Activated gamma-delta T cell treated with anti-CD3 and anti-CD28 coated beads, Interleukin-2, amount 50 U/mL, for 16 hours (primary cell): ENCODE measurements at places on chromosomes 11 and 22.
A peak's percentile ranks its signal among the peaks of the same experiment; 100 is the strongest.

DNA sequence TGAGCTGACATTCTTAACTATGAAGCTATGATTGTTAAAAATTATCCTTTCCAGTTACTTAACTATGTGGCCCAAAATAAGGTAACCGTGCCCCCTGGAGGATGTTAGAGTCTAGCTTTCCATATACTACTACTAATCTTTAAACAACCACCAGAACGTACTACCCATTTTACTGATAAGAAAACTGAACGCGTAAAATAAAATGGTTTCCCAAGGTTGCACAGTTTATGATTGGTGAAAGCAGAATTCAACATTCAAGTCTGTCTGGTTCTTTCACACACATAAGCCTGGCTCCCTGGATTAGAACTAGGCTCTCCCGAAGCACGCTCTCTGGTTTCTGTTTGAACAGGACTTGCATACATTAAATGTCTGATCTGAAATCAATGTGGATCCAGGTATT, 437.8 kb upstream of the CCDC90B start:
- no peak for DNase-seq

GRCh38 chr11:67098799-67099429, 20.1 kb upstream of the KDM2A start:
- DNase-seq = no peak

DNA sequence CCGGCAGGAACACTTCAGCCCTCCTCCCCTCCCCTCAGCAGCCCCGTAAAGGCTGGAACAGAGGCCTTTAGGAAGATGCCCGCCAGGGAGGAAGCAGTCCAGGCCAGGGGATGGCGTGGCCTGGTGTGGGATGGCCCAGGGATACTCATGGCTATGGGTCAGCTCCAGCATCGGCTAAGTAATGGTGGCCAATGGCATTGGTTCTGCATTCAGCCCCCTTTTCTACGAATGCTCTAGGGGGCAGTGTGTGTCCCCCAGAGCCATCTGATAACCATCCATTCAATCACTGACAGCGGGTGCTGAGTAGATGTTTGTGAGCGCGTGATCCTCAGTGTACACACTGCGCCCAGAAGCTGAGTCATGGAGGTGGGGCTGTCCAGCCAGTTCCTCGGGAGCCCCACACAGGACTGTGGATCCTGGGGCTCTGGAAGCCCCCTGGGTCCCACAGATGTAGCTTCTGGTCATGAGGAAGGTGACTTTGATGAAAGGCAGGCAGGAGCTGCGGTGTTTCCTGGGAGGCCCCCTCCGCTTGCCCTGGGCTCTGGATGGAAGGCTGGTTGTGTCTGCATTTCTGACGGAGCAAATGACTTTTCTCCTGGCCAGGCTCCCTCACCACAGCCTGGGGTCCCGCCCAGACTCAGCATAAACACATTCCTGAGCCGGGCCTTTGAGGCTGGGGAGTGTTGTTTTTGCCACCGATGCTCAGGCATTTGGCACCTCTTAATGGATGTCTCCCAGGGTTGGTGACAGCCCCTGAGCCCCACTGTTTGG, 46.5 kb downstream of the FBLN1 start:
- no peak for DNase-seq

DNA sequence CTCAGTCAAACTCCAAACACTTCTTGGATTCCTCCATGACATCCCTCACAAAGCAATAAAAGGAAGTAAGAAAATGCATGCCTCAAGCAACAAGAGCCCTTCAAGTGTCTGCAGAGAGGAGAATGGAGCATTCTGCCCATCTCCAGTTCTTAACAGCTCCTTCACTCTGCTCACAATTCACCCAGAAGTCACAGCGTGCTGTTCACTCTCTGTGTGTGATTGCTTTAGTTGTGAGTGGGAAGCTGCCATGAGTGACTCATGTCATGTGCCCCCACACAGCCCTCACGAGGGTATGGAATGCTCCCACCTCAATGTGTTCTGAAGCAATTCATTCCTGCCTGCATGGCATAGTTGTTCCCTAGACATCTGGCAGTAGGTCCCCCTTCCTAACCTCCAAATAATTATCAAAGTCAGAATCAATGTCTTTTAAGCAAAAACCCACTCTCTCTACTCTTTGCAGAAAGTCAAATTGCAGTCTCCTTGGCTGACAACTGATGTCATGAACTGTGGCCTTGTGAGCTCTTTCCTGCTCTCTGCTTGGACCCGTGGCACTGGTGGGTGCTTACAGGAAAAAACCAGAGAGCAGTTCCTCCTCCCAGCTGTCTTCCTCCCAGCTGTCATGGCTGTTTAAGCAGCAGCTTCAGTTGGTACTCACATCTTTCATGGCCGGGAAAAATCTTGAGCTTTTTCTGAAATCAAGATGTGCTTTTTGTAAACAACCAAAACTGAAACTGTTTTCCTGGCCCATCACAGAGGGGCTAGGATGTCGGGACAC, 112.1 kb upstream of the SPON1 start:
- no peak for DNase-seq

DNA sequence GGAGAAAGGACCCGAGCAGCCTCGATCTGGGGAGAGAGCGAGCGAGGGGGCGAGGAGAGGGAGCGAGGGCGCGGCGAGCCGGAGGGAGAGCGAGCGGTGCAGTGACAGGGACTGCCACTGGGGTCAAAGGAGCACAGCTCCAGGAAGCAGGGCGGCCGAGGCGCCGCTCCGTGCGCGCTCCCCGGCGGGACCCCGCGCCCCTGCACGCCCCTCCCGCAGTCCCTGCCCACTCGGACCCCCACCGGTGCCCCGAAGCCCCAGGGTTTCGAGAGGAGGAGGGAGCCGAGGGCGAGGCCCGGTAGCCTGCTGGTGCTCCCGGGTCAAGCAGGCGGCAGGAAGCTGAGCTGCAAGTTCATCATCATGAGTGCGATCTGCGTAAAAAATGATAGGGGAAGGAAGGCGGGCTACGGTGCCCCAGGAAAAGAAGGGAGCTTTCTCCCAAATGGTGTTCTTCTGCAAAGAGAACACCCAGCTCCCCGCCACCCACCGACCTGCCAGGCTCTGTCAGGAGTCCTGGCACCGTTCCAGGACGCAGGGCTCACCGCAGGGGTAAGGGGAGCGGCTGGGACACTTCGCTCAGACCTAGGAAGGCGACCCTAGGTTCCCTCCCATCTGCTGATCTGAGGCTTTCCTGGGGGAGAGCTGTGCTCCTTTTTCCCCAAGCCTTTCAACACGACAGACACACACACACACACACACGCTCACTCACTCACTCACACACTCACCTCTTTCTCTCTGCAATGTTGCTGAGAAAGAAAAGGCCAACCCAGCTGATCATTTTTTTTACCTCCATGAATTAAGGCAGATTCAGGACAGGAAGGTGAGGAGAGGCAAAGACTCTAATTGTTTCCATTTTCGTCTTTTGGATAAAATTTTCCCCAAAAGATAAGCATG, at the start of gene MPPED2:
TSS of gene MPPED2 (minus strand) at position 103 of the 894 bp plus-strand sequence. CDS start 5,980 bp downstream, outside the sequence.
- DNase-seq = no peak

DNA sequence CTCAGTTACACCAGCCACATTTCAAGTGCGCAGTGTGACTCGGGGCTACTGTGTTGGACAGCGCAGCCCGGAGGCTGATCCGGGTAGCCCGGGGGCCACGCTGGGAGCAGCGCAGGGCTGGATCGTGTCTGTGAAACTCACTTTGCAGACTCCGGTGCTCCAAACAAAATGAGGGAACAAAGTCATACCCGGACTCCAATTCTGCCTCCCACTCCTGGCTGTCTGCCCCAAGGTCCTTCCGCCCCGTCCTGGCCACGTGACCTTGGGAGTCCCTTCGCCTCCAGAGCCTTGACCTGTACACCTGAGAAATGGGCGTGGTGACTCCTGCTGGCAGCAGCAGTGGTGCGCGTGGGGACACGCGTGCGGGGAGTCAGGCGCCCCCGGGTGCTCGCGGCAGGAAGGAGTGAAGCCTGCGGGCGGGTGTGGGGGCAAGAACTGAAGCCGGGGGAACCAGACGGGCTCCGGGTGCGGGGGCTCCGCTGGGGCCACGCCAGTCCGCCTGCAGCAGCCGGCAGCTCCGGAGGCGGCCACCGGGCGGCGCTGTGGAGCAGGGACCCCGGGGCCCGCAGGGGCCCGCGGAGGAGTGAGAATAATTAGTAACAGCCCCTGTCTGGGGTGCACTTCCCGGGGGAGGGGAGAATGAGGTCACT, 42.4 kb downstream of the KCNJ4 start:
- DNase-seq = no peak

- no peak for DNase-seq
These were observed 611.9 kb downstream of the TBC1D22A start for GRCh38 chr22:47374273-47374771.

GRCh38 chr11:7714786-7715185, 8.5 kb upstream of the OVCH2 start:
- DNase-seq = no peak

DNA sequence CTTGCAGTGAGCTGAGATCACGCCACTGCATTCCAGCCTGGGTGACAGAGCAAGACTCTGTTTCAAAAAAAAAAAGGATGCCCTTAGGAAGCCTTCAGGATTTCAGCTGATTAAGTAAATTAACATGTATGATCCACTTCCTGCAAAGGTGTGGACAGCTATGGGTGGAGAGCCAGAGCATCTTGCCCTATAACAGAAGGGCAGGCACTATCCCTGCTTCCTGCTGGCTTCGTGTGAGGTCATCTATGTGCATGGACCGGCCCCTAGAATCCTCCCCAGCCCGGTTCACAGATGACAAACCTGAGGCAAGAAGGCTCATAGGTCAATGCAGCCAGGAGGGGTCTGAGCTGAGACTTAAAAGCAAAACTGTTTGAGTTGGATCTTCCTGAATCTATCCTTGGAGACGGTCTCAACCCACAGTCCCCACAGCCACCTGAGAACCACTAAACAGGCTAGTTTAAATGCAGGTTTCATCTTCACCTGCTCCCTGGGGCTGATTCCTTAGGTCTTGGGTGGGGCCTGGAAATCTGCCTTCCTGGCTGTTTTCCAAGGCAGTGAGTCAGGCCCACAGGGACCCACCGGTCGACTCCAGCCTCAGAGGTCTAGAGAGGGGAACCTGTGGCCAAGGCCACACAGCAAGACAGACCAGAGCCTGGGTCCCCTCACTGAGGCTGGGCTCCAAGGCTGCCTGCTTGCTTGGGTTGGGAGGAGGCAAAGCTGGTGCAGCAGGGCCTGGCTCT, 55.2 kb upstream of the MPEG1 start:
- DNase-seq = no peak

GRCh38 chr11:103202048-103202651, 92.9 kb downstream of the DYNC2H1 start:
- DNase-seq = no peak

GRCh38 chr11:74739546-74740270, 8.5 kb upstream of the CHRDL2 start:
- peak; percentile 26 for DNase-seq

DNA sequence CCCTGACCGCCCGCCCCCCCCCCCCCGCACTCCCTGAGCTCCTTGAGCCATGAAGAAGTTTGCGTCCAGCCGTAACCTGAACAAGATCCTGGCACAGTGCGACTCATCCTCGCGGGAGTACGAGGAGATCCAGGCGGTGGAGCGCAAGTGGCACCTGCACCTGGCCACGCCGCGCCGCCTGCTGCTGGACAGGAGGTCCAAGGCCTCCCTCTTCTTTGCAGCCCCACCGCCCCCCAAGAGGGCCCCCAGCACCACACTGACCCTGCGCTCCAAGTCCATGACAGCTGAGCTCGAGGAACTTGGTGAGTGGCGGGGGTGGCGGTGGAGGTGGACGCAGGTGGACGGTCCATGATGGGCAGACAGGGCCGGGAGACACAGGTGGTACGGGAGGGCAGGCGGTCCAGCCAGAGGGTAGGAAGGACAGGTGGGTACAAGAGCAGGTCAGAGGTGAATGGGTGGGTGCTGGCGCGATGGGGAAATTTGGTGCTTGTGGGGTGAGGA, 32.1 kb upstream of the ACR start:
- no peak for DNase-seq

GRCh38 chr11:83007909-83008580, 63.7 kb downstream of the RAB30 start:
- DNase-seq = no peak

DNA sequence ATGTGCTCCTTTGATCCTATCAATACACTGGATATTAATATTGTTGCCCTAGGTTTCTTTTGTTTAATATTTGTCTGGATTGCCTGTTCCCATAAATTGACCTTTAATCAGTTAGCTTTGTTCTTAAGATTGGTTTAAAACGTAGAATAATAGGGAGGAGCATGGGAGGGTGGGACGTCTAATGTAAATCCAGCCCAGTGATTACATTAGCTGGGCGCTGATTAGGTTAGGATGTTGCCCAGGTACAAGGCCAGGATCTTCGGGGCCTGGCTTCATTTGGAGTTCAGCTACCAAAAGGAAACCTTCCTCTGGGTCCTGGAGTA, at the start of gene SRSF8:
TSS of gene SRSF8 (plus strand) at position 204 of the 323 bp plus-strand sequence. CDS start 308 bp downstream, outside the sequence.
- DNase-seq = no peak

DNA sequence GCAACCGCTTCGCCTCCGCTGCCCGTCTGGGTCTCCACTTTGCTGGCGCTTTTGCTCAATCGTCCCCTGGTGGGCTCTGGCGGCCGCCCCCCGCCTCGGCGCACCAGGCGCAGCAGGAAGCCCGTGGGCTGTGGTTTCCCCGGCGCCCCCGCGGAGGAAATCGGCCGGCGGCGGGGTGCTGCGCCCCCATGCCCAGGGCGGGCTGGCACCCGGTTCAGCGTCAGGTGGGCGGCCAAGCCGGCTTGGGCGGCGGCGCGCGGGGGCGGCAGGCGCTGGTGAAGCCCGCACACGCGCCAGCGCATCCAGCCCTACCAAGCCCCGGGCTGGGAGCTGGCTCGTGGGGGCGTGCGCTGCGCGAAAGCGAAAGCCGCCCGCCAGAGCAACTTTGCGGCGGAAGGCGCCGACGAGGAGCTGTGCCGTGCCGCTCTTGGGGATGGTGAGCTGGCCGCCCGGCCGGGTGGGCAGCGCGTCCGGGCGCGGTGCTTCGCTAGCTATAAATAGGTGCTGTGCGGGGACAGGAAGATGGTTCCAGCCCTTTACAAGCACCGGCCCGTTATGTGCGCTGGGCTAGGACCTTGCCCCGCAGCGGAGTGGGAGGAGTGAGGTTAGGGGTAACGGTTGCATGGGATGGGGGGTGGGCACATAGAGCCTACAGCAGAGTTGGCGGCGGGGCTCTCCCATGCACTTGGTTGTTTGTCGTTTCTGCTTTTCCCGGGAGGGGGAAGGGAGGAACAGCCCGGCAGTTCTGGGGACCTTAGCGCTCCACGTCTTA, 25.0 kb upstream of the SUSD2 start:
- DNase-seq = peak; percentile 55

GRCh38 chr11:117823946-117824420, 561 bp downstream of the FXYD2 start:
- DNase-seq = no peak

DNA sequence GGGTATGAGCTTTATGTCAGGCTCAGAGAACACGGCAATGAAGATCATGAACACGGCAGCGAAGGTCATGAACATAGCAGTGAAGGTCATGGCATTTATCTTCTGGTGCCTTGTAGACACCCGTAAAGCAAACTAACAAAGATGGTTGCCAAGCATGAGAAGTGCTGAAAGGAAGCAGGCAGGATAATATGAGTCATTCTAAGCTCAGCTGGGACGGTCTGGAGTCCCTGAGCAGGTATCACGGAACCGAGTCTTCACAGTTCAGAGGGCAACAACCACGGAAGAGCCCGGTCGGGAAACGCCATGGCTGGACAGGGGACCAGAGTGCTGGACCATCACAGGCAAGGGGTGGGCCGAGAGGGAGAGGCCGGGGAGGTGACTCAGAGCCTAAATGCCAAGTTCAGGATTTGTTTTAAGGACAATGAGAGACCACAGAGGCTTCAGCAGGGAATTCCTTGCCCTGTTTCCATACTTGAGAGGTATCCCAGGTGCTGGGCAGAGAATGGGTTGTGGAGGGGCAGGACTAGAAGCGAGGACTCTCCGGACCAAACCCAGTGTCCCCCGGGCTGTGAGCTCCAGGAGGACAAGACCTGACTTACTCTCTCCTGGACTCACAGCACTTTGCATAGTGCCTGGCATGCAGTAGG, 13.1 kb upstream of the MS4A10 start:
- no peak for DNase-seq

- DNase-seq = no peak
These were observed 47.2 kb upstream of the CEP295 start for GRCh38 chr11:93614173-93614722.
